Type B pancreatic cell (in vitro differentiated cells): ENCODE measurements at places on chromosomes 12 and 14.

DNA sequence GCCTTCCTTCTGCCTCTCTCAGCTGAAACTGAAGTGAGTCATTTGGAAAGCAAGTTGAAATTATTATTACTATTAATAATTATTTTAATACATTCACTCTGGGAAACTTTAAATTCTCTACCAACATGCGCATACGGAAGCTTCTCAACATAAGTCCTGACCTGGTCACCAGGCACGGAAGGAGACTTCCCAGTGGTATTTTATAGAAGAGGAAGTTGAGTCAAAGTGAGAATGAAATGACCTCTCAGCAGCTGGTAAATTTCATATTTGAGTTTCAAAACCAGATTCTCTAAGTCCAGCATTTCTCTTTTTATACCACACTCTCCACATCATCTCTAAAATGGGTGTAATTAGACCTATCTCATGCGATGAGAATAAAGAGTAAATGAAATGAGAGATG lies 747.4 kb downstream of the VRK1 start:
- no peak for DNase-seq

GRCh38 chr14:90373887-90374286 lies 22.9 kb upstream of the CALM1 start:
- no peak for DNase-seq

GRCh38 chr14:31069343-31069742 lies 43.2 kb upstream of the STRN3 start:
- no peak for DNase-seq

DNA sequence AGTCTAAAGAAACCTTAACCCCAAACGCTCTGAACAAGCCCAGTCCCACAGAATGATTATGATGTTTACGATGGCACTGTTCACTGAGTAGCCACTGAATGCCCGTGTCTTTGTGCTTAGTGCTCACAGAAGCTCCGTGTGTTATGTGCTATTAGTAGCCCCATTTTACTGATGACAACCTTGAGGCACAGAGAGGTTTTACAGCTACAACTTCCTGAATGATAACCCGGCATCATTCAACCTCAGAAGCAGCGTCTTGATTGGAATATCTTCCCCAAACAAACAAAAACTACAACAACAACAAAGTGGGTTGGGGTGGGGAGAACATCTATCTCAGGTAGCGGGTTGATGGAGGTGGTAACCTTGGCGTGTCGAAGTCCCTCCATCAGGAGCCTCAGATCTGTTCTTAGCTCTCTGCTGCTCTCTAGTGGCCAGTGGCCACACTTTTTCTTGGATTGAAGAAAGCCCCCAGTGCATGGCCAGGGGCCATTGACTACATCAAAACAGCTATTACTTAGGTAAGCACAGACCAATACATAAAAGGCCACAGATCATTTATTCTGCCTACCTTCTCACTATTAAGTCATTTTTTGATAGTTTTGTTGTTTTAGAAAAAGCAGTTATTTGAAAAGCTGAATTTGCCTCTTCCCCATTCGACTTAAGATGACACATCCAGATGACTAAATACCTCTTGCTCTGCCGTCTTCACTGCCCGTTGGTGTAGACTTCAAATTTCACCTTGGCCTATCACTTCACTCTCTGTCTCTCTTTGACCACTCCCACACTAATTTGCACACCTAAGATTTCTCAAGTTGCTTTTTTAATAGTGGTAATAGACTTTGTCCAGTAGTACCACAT lies 376.9 kb downstream of the GALC start:
- DNase-seq, result peak; percentile 69

- DNase-seq, result no peak
These were observed 60.2 kb downstream of the RFX4 start for GRCh38 chr12:106643000-106643399.

- DNase-seq, result no peak
These were observed 3.3 kb downstream of the UNG start for GRCh38 chr12:109100741-109101140.

GRCh38 chr14:101932673-101933072 lies 31.7 kb upstream of the DYNC1H1 start:
- no peak for DNase-seq

- no peak for DNase-seq
These were observed 25.6 kb upstream of the ARID4A start for GRCh38 chr14:58272588-58273372.

GRCh38 chr12:123101526-123101925 lies 49.4 kb downstream of the PITPNM2 start:
- DNase-seq, result no peak

DNA sequence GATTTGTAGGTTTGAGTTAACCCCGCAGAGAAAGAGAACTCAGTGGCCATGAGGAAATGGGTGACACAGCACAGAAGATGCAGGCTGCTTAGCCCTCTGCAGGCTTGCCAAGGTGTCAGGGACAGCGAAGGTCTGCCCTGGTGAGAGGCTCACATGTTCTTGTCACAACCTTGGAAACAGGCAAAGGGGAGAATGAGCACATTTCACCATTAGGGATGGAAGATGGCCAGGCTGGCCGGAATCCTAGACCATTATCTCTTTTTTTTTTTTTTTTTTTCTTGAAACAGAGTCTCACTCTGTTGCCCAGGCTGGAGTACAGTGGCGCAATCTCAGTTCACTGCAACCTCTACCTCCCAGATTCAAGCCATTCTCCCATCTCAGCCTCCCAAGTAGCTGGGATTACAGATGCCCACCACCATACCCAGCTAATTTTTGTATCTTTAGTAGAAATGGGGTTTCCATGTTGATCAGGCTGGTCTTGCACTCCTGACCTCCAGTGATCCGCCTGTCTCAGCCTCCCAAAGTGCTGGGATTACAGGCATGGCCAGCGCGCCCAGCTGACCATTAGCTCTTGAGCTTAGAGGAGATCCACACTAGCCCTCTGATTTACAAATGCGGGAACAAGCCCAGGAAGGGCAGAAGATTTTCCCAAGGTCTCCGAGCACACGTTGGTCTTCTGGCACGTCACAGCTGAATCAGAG lies 34.6 kb downstream of the LTBP2 start:
- DNase-seq, result no peak

GRCh38 chr14:95994593-95994928 lies 44.6 kb upstream of the C14orf132 start:
- no peak for DNase-seq

- no peak for DNase-seq
These were observed 153.1 kb downstream of the TMEM117 start for GRCh38 chr12:43988838-43989560.

GRCh38 chr12:52907092-52907810 lies 2.4 kb upstream of the KRT8 start:
- DNase-seq, result no peak

DNA sequence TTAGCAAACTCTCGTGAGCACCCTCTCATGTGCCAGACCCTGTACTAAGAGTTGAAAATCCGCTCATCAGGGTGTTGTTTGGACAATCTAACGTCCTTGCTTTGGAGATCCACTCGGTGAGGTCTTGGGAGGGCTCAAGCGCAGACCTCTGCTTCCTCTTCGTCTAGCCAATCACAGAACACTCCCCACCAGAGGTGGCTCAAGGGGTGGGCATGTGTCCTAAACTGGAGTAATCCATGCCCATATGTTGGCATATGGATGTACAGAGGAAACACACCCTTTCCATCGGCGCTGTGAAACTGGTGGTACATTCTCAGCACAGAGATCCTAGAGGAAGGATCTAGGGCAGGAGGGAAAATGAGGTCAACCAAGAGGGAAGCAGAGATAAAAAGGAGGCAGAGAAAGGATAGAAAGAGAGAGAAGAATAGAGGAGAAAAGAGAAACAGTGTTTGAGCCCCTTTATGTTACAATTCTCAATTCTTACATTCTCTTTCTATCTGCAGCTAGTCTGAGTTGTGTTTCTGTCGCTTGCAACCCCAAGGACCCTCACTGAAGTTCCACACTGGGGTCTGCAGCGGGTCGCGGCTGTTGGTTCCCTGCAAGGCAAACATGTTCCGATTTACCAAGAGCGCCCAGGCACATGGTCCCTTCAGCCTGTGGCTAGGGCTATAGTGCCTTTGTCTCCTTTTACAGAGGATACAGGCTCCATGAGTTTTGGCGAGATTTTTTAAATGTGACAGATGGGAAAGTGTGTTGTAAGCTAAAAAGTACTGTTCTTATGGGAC lies 40.5 kb downstream of the DLK1 start:
- no peak for DNase-seq

- DNase-seq, result no peak
These were observed 59.7 kb upstream of the NAP1L1 start for GRCh38 chr12:76144245-76144549.

DNA sequence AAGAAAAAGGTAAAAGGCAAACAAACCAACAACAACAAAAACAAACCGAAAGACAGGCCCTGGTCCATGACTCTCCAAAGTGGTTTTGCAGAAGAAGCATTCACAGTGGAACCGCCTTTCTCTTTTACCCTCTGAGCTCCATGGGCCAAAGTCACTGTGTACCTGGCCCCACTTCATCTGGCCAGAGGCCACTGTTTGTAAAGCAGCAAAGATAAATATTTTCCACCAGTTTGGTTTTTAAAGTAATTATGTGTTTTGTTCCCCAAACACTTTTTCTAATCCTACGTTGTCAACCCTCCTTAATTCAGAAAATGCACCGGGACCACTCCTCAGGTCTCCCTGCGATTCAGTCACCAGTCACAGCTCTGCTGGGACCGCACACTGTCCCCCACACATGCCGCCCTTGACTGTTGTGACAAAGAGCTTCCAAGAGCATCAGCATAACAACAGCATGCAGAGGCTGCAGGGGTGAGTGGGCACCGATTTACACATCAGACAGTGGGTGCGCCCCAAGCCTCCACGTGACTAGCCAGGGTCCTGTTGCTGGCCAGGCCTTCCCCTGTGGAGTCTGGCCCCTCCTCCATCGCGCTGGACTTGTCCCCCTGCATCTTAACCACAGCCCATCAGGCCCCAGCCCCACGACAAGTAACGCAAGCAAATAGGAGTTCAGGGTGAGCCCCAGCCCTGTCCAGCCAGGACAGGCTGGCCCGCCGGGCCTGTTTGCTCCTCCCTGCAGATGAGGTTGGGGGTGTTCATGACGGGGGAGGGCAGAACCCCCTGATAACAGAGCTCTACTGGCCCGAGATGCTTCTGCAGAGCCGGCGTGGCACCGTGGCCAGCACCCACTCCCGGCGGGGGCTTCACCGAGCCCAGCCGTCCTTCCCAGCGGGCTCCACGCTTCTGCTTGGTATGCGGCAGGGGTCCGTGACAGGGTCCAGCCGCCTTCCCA lies 65.2 kb upstream of the DIO3 start:
- DNase-seq, result no peak

- DNase-seq, result no peak
These were observed 1095.7 kb downstream of the FLRT2 start for GRCh38 chr14:86625637-86626036.

DNA sequence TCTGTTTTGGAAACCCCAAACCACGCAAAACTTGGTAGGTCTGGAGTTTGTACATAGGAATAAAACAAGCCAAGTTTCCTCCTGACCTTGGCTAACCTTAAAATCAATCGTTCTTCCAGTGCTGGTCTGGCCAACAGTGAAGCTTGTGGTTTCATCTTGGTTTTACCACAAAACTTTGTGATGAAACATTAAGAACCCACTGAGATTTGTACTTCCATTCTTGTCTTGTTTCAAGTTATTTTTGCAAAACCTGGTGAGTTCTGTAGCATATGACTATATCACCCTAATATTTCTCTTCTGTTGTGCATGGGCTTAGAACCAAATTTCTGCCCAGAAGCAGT lies 26.4 kb downstream of the SIX1 start:
- DNase-seq, result no peak

DNA sequence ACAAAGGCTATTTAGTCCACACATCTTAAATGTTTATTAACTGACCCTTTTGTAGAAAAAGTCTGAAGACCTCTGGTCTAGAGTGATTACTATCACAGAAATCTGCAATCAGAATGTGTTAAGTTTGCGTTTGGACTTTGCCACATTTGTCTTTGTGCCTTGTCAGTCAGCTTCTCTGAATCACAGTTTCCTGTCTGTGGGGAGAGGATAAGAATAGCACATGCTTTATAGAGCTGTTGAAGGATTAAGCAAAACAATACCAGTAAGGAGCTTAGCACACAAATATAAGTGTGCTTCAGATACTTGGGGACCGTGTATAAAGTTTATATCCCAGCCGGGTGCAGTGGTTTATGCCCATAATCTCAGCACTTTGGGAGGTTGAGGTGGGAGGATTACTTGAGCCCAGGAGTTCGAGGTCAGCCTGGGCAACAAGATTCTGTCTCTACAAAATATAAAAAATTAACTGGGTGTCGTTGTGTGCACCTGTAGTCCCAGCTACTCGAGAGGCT lies 63.0 kb upstream of the BTG1 start:
- DNase-seq, result no peak

DNA sequence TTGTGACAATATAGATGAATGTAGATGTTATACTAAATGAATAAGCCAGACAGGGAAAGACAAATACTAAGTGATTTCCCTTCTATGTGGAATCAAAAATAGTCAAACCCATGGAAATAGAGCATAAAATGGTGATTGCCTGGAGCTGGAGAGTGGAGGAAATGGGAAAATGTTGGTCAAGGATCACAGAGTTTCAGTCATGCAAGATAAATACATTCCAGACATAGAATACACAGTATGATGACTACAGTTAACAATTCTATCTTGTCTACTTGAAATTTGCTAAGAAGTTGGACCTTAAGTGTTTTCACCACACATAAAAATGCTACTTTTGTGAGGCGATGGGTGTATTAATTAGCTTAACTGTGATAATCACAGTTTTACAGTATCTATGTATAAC lies 1182.7 kb downstream of the AACS start:
- no peak for DNase-seq

DNA sequence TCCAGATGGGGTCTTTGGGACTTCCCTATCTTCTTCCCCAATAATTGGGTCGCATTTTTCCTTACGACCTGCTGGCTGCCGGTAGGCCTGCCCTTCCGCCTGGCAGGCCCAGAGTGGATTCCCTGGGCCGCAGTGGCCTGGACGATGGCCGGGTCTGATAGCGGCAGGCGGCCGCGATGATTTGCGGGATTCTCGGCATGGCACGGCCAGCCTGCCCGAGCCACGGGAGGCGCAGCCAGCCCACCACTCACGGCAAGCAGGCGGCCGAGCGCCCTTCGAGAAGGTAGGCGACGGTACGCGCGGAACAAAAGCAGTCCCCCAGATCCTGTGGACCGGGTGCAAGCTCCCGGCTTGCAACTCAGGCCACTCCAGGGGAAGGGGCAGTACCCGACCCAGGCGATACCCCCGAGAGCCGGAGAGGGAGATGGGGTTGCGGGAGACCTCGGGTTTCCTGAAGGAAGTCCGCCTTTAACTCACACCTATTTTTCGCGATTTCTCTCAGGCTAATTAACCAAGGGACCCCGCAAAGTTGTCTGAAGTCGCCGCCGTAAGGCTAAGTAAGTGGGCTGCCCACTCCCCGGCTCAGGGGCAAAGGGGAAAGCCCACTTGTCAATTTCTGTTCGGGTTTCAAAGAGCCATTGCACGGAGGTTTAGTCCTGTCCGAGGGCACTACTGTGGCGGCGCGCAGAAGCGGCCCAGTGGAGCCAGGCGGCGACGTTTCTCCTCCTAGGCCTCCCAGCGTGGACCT lies 1.4 kb upstream of the GSC start:
- no peak for DNase-seq
